ENCODE measurements at places on chromosomes 4 and X. TPM values are rescaled to one million over a fixed set of nuclear protein-coding genes. Genes with fewer than 3 reads are reported as not detected.

The ABCG2 gene
- total RNA-seq: 1.0 TPM

The ZAR1 gene
- total RNA-seq: not detected

The IDS gene
- 32.1 TPM for total RNA-seq

The KCND1 gene
- 1.9 TPM for total RNA-seq

The NPY5R gene
- total RNA-seq: not detected

The SLC26A1 gene
- 0.33 TPM for total RNA-seq

The CITED1 gene
- not detected for total RNA-seq

The POF1B gene
- not detected for total RNA-seq

The XG gene
- 13.4 TPM for total RNA-seq

The NDUFB11 gene
- total RNA-seq: 63.6 TPM

The TMEM144 gene
- total RNA-seq: 6.8 TPM

The CXCL10 gene
- 1.8 TPM for total RNA-seq

The ARHGEF38 gene
- not detected for total RNA-seq

The S100G gene
- total RNA-seq: not detected

The OTC gene
- not detected for total RNA-seq

The REPS2 gene
- 0.99 TPM for total RNA-seq

The ASMT gene
- not detected for total RNA-seq

The ADAM29 gene
- total RNA-seq: not detected

The EMCN gene
- 0.29 TPM for total RNA-seq

The PCDH10 gene
- total RNA-seq: 0.83 TPM

The PLK4 gene
- 0.66 TPM for total RNA-seq

The MAGEA11 gene
- total RNA-seq: under 0.01 TPM

The GDPD2 gene
- total RNA-seq: not detected

The BCAP31 gene
- total RNA-seq: 115 TPM

The SHROOM3 gene
- 27.5 TPM for total RNA-seq

The AKAP14 gene
- total RNA-seq: not detected

The ATOH1 gene
- not detected for total RNA-seq

The ZNF157 gene
- under 0.01 TPM for total RNA-seq

The CISD2 gene
- 26.8 TPM for total RNA-seq

The ERAS gene
- not detected for total RNA-seq

The EVC2 gene
- 12.7 TPM for total RNA-seq

The NIPAL1 gene
- not detected for total RNA-seq

The OPN1MW gene
- total RNA-seq: not detected

The CC2D2A gene
- 39.1 TPM for total RNA-seq

The CYSLTR1 gene
- 0.29 TPM for total RNA-seq

The HERC5 gene
- 6.0 TPM for total RNA-seq

The LGI2 gene
- total RNA-seq: under 0.01 TPM

The USP17L21 gene
- total RNA-seq: not detected

The GABRE gene
- total RNA-seq: 1.3 TPM

The C4orf51 gene
- total RNA-seq: not detected

The EPHA5 gene
- 4.5 TPM for total RNA-seq

The PLP1 gene
- 1.5 TPM for total RNA-seq

The ZBTB49 gene
- total RNA-seq: 2.9 TPM

The VSIG4 gene
- not detected for total RNA-seq

The CCNG2 gene
- 40.9 TPM for total RNA-seq

The RIPPLY1 gene
- not detected for total RNA-seq

The ARMCX1 gene
- total RNA-seq: 111 TPM

The TRIM75 gene
- not detected for total RNA-seq

The VSIG1 gene
- total RNA-seq: not detected

The PDK3 gene
- 7.9 TPM for total RNA-seq

The TNIP3 gene
- 0.17 TPM for total RNA-seq

The CFAP299 gene
- 8.1 TPM for total RNA-seq

The TRO gene
- total RNA-seq: 27.8 TPM
